K562 (cell line): ENCODE measurements at places on chromosomes 7 and 10. TPM values are rescaled to one million over a fixed set of nuclear protein-coding genes. Genes with fewer than 3 reads are reported as not detected.
A peak's percentile ranks its signal among the peaks of the same experiment; 100 is the strongest.

DNA sequence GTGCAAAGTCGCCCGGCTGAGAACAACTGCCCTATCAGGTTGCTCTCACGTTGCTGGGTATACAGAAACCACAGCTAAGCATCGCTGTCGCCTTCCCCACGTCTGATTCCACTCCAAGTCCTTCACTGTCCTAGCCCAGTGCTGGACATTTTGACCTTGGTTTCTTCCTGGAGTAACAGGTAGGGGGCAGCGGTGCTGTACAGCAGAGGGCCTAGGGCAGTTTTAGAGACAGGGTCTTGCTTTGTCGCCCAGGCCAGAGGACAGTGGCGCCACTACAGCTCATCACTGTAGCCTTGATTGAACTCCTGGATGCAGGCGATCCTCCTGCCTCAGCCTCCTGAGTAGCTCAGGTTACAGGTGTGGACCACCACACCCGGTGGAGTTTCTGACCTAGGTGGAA, 2.6 kb downstream of the CLDN15 start:
- H3K4me1 ChIP-seq = peaks cover 77% of the 10 kb centered on the region
- H3K27me3 ChIP-seq = no peaks in the 10 kb centered on the region
- no peak overlapping the region for H3K27ac ChIP-seq
- DNase-seq = no peak
- no peak overlapping the region for H3K4me3 ChIP-seq

GRCh38 chr7:45986355-45987298, 65.6 kb upstream of the IGFBP3 start:
- no peak for DNase-seq
- no peaks in the 10 kb centered on the region for H3K4me1 ChIP-seq

DNA sequence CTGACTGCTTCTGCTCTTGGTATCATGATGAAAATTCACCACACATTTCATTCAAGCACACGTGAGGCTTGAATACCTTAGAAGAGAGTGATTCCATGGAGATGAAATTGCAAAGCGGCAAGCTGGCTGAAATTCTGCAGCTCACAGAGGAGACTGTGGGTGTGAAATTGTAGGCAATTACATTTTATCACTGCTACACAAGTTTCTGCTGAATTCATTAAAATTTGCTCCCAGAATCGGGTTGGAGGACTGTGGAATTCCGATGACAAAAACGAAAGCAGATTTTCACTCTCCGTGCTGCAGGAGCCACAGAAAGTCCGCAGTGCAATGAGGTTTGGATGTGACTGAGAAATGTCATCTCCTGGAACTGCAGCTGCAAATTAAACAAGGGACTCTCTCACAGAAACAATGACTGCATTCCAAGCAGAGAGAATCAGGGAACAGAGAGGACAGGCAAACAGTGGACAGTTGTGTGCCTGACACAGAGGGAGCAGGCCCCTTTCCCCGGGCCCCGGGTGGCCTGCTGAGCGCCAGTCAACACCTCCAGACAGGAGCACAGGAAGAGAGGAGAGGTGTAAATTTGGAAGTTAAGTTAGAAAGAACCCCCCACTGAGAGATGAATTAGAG, 109.1 kb downstream of the C10orf90 start:
- H3K27me3 ChIP-seq = no peaks in the 10 kb centered on the region
- no peak for DNase-seq
- H3K4me3 ChIP-seq = no peak overlapping the region
- H3K4me1 ChIP-seq = no peaks in the 10 kb centered on the region
- H3K27ac ChIP-seq = no peak overlapping the region
- no peaks in the 10 kb centered on the region for H3K36me3 ChIP-seq

DNA sequence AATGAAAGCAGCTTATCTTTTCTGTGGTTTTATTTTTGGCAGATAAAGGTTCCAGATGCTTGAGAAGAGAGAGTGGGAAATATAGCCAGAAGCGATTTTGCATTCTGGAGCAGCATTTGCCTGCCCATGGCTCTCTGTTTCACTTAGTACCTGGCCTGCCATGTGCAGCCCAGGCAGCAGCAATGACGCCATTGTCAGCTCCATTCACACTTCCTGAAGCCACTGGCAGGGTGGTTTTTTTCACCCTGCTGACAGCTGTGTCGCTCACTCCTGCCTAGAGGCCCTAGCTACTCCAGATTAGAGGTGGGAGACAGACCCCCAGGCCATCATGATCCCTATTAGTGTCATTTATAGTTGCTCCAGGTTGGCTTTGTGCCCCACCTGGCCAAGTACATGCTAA, 30.1 kb upstream of the NEUROD6 start:
- no peak overlapping the region for H3K27ac ChIP-seq
- H3K4me1 ChIP-seq = no peaks in the 10 kb centered on the region
- no peak for DNase-seq
- H3K36me3 ChIP-seq = no peaks in the 10 kb centered on the region

DNA sequence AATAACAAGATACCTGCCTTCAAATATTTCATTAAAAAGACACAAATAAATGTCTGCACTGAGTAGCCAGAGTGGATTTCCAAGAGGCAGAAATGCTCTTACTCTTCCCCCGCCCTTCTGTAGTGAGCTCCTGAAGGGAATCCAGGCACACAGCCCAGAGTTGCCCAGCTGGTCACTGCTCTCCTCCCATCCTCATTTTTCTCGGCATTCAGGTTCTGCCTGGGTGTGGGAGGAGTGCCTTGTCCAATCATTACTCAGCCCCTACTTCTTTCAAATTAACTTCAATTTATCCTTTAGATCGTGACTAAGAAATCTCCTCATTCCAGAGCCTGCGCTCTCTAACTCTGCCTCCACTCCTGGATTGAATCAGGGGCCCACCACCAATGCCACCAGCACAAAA, 12.2 kb downstream of the CCDC6 start:
- no peak overlapping the region for H3K27ac ChIP-seq
- H3K4me3 ChIP-seq = no peak overlapping the region
- peaks cover 53% of the 10 kb centered on the region for H3K4me1 ChIP-seq
- H3K27me3 ChIP-seq = no peaks in the 10 kb centered on the region

CRYGN gene
- total RNA-seq = not detected in 2 replicates

GRCh38 chr10:118827053-118827452, 72.3 kb upstream of the CACUL1 start:
- H3K27me3 ChIP-seq = no peaks in the 10 kb centered on the region; the same call in 1 of the 2 replicates
- no peaks in the 10 kb centered on the region for H3K36me3 ChIP-seq
- no peak for DNase-seq
- no peak overlapping the region for H3K4me3 ChIP-seq
- no peaks in the 10 kb centered on the region for H3K4me1 ChIP-seq
- no peak overlapping the region for H3K27ac ChIP-seq

- peaks cover 3% of the 10 kb centered on the region; the same call in 1 of the 3 replicates for H3K27me3 ChIP-seq
- peaks cover 4% of the 10 kb centered on the region for H3K4me1 ChIP-seq
- DNase-seq = peak; percentile 4
- no peak overlapping the region for H3K4me3 ChIP-seq
- no peak overlapping the region for H3K27ac ChIP-seq
- H3K36me3 ChIP-seq = no peaks in the 10 kb centered on the region
Observed at GRCh38 chr10:73634421-73634820, 6.9 kb downstream of the MYOZ1 start.

DNA sequence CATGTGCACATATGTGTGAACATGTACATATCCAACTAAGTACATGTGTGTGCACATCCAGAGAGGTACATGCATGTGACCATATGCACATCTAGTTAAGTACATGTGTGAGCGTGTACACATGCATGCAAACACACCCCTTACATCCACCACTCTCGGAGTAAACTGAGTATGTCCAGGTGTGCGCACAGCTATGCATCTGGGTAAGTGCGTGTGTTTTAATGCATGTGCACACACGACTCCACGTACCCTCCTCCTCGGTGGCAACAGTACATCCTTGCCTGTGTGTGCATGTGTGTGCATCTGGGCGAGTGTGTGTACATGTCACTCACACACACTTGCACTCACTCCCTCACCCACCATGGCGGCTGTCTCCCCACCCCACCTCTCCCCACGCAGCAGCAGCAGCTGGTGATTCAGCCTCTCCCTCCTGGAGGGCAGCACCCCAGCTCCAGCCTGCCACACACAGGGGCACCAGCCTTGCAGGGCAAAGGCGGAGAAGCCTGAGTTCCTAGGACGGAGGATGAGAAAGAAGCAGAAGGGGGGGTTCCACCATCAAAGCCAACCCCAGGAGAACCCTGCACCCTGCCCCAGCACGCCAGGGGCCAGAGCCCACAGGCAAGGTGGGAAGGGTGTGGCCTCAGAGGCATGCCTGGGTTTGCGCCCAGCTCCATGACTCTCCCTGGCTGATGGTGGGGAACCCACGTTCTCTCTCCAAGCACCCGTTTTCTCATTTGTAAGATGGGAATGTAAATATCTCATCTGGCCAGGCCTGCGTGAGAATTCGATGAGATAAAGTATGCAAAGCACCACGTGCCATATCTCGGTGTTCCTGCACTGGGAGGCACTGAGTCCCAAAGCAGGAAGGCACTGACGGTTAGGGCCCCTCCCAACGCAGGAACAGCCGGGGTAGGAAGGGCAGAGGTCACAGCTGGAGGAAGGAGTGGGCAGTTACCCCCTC, 27.7 kb upstream of the DNAAF5 start:
- H3K4me1 ChIP-seq = peaks cover 20% of the 10 kb centered on the region
- H3K27ac ChIP-seq = peak overlapping the region; percentile 67
- no peak for DNase-seq
- H3K36me3 ChIP-seq = peaks cover 15% of the 10 kb centered on the region; the same call in 2 of the 3 replicates

DNA sequence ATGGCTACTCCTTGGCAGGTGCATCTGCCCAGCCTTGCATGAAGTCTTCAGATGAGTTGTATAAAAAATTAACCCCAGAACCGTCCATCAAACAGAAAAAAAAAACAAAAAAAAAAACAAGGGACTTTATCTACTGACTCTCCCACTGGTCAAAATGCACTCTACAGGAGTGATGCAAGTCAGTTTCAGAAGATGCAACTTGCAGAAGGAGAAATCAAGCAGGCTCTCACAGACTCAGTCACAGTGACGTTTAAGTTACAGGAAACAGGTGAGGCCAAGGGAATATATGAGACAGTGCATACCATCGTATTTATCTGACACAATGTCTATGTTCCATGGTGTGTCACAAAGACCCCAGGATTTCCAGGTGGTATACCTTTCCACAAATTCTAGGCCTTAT, 17.5 kb upstream of the PRPS1L1 start:
- no peak overlapping the region for H3K4me3 ChIP-seq
- no peaks in the 10 kb centered on the region for H3K36me3 ChIP-seq
- no peaks in the 10 kb centered on the region; the same call in 2 of the 3 replicates for H3K4me1 ChIP-seq
- no peaks in the 10 kb centered on the region for H3K27me3 ChIP-seq

DNA sequence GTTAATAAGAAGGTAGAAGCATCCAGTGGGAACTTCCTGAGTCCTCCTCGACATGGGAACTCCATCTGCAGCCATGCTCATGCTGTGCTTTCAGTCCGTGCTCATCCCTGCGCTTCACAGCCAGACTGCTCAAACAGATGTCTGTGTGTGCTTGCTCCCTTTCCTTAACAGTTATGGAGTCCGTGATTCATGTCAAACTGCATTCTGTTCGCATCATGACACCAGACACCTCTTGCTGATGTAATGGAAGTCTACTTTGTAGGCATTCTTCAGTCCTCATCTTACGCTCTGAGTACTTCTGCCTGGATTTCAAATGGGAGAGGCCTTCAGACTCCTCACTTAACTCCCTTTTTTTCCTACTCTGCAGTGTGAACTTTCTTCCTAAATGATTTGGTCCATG, 304.9 kb downstream of the SUGCT start:
- H3K4me1 ChIP-seq = no peaks in the 10 kb centered on the region
- no peaks in the 10 kb centered on the region for H3K36me3 ChIP-seq
- no peak overlapping the region for H3K27ac ChIP-seq
- no peak for DNase-seq

SPDYE2B gene
- not detected in 2 replicates for total RNA-seq

- DNase-seq = no peak
- no peaks in the 10 kb centered on the region for H3K36me3 ChIP-seq
- H3K27me3 ChIP-seq = peaks cover 5% of the 10 kb centered on the region; the same call in 1 of the 3 replicates
Observed at GRCh38 chr10:131817866-131818509, 82.8 kb upstream of the PPP2R2D start.

GRCh38 chr10:92997620-92998019, 63.0 kb upstream of the CYP26C1 start:
- no peak for DNase-seq
- no peaks in the 10 kb centered on the region for H3K4me1 ChIP-seq
- no peaks in the 10 kb centered on the region for H3K27me3 ChIP-seq

GRCh38 chr7:19133886-19134285, 11.3 kb downstream of the FERD3L start:
- no peaks in the 10 kb centered on the region for H3K4me1 ChIP-seq
- no peaks in the 10 kb centered on the region for H3K27me3 ChIP-seq
- no peak for DNase-seq
- no peaks in the 10 kb centered on the region for H3K36me3 ChIP-seq
- no peak overlapping the region for H3K27ac ChIP-seq
- H3K4me3 ChIP-seq = no peak overlapping the region

CDC14C gene
- not detected in 2 replicates for total RNA-seq

ING3 gene
- total RNA-seq = 37.0 and 38.1 TPM in 2 replicates

ABHD11 gene
- 32.6 and 37.3 TPM in 2 replicates for total RNA-seq

DNA sequence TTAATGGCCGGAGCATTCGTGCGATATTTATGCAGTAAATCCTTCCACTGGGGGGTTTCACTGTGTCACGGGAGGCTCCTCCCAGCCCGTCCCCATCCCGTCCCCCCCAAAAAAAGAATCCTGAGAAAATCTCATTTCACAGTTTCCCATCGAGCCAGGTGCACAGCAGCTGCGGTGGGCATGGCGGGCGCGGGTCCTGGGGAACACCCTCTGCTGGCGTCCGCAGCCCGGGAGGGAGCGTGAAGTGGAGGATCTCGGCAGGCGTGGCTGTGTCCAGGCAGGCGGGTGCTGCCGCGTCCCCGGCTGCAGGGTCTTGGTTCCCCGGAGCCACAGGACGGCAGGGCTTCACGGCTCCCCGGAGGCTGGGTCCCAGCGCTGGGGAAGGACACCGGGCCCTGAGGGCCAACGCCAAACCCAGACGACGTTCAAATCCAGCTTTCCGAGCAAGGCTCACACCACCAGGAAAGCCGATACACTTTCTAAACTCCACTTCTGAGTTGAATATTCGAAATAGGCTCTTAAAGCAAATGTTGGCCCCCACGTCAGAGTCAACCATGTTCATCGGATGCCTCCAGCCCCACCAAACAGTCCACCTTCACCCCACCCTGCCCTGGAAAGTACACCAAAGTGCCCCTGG, 55.7 kb downstream of the PDGFA start:
- DNase-seq = no peak
- no peaks in the 10 kb centered on the region; the same call in 2 of the 3 replicates for H3K27me3 ChIP-seq
- H3K27ac ChIP-seq = no peak overlapping the region
- no peaks in the 10 kb centered on the region for H3K36me3 ChIP-seq

DNA sequence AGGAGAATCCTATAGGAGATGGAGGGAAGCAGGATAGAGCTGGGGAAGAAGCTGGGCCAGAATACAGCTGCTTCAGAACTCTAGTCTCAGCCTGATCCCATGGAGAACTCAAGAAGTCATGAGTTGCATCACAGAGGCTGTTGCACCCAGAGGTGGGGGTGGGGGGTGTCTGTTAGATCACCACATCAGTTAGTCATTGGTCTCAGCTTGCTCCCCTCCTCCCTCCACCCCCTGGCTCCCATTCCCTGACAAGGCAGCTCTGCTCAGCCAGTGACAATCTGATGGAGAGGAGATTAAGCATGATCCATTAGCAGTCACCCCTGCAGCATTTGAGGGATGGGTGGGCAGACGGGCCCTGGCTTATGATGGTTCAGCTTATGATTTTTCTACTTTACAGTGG, 58.4 kb upstream of the FGL2 start:
- DNase-seq = no peak
- peaks cover 33% of the 10 kb centered on the region for H3K27me3 ChIP-seq
- no peak overlapping the region for H3K27ac ChIP-seq
- H3K36me3 ChIP-seq = no peaks in the 10 kb centered on the region
- H3K4me3 ChIP-seq = no peak overlapping the region
